Stimulated activated CD4-positive, alpha-beta T cell treated with anti-CD3 and anti-CD28 coated beads, Interleukin-12 subunit alpha, Interleukin-12 subunit beta, amount 100 ng/mL, for 48 hours (primary cell): ENCODE measurements at places on chromosomes 12 and 14.

GRCh38 chr12:102437511-102437910, 42.9 kb downstream of the IGF1 start:
- no peak for DNase-seq

DNA sequence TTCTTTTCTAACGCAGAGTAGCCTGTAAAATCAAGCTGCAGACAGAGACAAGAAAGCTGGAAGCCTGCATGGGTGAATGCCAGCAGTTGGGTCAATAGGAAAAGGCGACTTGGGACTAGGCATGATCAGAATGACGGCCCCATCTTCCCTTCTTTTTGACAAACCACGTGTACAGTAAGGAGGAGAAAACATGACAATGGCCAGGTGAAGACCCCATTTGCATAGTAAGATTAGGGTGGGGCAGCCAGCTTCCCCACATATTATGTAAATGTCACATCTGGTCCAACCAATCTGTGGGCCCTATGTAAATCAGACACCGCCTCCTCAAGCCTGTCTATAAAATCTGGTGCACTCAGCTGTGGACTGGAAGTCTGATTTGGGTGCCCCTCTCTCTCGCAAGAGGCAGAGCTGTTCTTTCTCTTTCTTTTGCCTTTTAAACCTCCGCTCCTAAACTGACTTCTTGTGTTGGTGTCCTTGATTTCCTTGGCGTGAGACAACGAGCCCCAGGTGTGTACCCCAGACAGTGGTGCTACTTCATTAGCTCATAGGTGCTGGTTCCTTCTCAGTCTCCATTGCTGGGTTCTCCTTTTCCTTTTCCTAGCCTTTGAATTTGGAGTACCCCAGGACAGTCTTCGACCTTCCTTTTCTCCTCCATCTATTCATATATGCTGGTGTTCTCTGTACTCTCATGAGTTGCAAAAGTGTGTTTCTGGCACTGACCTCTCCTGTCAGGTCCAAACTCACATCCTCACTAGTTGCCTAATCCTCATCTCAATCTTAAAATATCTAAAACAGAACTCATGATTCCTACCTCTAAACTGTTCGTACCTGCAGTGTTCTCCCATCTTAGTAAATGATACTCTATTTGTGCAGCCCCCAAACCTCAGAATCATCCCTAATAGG, 9.4 kb upstream of the DHRS7 start:
- DNase-seq = no peak

GRCh38 chr12:93889516-93890212, 212.5 kb downstream of the CRADD start:
- no peak for DNase-seq

- DNase-seq = no peak
Observed at GRCh38 chr12:115443351-115443938, 759.5 kb upstream of the TBX3 start.

DNA sequence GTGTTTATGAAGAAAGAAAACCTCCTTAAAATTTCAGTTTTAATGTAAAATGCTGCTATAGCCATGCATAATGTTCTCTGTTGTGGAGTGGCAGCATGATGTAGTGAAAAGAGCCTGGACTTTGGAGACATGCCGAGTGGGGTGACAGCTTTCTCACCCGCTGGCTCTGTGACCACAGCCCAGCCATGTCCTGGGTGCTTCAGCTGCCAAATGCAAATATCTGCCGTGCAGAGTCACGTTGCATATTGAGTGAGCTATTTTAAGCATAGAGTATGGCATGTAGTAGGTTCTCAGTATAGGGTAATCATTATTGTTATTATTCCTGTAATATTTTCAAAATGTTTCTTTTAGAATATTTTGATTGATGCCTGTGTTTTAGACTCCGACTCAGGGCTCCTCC, 15.5 kb upstream of the TCTN2 start:
- no peak for DNase-seq

DNA sequence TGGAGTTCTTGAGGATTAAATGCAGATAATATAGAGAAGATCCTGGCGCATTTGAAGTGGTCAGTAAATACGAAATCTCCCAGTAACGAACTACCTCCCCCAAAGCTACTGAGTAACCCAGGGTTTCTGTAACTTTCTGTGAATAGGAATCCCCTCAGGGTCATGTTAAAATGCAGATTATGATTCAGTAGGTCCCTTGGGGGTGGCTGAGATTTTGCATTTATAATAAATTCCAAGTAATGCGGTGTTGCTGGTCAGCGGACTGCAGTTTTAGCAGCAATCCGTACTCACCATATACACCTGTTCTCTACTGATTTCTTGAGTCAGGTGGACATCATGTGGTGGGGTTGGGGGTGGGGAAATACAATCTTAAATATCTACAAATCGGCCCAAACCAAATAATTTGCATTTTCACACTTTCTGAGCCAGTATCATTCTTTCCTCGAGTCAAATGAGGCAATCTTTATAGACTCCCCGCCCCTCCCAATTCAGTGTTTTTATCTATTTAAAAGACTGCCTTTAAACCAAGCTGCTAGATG, 868 bp downstream of the SPATA7 start:
- DNase-seq = no peak

- no peak for DNase-seq
Observed at GRCh38 chr14:100522616-100523099, 64.6 kb downstream of the BEGAIN start.

- DNase-seq = no peak
Observed at GRCh38 chr14:33774723-33775470, 176.0 kb downstream of the EGLN3 start.

DNA sequence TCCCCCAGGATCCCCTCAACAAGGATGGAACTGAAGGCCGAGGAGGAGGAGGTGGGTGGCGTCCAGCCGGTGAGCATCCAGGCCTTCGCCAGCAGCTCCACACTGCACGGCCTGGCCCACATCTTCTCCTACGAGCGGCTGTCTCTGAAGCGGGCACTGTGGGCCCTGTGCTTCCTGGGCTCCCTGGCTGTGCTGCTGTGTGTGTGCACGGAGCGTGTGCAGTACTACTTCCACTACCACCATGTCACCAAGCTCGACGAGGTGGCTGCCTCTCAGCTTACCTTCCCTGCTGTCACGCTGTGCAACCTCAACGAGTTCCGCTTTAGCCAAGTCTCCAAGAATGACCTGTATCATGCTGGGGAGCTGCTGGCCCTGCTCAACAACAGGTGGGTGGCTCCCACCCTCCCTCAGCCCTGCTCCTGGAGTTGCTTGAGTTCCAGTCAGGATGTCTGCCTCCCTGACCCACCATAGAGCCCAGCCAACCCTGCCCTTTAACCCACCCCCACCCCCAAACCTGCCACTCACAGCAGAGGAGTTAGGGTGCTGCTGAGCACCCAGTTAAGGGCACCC, 1.4 kb downstream of the ASIC1 start:
- DNase-seq = no peak

DNA sequence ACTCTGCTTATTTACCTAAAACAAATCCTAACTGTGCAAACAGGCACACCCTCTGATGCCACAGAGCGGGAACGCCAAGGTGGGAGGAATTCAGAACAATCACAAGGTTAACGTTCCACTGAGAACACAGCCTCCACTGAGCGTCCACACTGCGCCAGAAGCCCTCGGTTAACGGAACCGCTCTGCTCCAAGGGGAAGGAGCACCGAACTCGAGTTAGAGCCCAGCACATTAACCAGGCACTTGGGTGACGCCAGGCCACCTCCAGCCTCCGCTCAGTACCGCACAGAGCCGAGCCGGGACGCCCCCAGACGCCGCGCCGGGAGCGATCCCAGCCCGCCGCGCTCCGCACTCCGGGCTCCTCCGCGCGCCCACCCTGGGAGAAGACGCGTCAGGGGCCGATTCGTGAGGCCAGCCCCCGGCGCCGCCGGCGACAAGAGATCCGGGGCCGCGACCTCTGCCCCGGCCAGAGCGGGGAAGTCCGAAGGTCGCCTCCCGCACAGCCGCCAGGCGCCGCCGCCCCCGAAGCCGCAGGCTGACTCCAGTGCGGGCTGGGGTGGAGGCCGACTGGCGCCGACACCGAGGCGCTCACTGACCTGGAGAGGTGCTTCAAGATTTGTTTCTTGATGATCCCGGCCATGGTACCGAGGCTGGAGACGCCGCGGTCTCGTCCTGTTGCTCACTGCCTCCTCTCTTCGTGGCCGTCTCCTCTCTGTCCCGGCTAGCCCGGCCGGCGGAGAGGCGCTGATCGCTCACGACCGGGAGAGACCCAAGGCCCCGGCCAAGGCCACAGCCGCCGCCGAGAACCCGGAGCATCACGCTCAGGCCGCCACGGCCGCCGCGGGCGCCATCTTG, 450 bp downstream of the BLTP3B start:
- peak; percentile 28 for DNase-seq

DNA sequence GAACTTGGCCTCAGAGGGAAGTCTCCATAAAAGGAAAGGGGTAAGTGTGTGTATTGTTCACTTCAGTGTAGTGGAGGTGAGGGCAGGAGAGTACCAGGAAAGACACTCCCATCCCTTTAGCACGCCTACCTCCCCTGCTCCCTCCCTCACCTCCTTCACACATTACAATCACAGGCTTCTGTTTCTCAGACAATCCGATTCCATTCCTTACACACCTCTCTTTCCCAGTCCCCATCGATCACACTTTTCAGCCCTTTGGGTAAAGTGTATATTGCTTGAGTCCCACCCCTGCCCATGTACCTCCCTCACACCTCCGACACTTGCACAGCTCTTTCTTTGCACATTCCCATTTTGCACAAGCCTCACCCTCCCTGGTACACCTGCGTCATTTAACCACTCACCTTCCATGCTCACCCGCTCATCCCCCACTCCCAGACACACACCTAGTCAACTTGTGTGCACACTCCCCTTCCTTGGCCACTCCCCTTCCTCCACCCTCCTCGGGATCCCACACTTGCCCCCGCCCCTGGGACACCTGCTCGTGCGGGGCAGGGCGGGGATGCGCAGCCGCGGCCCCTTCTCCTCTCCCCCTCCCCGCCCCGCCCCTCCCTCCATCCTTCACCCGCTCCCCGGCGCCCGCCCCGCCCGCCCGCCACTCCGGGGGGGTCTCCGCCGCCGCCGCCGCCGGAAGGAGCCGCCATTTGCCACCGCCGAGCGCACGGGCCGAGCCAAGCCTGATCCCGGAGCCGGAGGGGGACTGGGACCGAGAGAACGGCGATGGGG, at the start of gene MARCHF9:
MARCHF9 (plus strand) TSS at position 693 of the 783 bp plus-strand sequence. CDS start 426 bp downstream, outside the sequence.
- peak; percentile 81 for DNase-seq

DNA sequence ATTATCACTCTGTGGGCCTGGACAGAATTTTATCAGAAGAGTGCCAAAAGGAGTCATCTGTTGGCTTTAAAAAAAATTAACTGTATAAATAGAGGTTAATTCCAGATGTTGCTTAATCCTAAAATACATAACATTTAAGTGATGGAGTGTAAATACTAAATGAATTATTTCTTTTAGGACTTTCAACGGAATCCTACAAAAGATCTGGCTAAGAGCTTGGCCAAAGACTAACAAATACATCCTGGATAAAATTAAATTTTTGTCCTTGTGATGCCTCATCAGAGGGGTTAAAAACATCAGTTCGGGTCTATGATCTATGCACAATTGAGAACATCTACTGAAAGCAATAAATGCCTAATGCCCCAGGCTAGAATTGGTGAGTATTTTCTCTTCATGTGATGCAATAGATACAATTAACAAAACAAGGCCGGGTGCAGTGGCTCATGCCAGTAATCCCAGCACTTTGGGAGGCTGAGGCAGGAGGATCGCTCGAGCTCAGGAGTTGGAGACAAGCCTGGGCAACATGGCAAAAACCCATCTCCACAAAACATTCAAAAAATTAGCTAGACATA, 49.8 kb upstream of the RAP1B start:
- DNase-seq = no peak

- DNase-seq = peak; percentile 12
Observed at GRCh38 chr14:92846162-92846897, 52.2 kb downstream of the GOLGA5 start.

- no peak for DNase-seq
Observed at GRCh38 chr12:58665375-58665774, 254.9 kb downstream of the LRIG3 start.

DNA sequence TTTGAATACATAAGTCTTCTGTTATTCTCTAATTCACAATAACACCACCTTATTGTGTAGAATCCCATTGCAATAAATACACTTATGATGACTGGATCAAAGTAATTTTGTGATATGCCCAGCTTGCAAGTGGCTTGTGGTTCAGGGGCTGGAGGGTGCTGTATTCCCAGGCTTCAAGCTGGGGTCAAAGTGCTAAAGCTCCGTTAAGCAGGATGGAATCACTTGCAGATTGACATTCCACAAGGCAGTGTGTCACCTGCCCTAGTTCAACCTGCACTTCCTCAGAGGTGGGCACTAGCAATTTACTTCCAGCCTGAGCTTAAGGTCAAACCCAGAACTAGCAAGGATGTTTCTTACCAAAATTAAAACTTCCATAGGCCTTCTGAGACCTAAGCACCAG, 166.6 kb downstream of the SSPN start:
- DNase-seq = no peak

DNA sequence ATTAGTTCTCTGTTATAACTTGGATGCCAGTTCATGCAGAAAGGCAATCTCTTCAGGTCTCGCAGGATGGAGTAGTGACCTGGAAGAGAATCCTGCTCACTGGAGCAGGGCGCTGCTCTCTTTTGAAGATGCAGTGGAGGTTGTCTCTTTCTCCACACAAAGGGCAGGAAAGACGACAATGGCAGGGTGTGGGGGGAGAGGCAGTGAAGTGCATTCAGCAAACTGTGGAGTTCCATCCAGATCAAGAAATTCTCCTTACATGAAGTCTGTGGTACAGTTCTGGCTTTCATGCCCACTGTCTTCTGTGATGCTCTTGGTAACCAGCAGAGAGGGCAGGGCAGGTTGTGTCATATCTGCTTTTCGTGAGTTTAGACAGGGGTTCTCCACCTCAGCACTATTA, 6.6 kb upstream of the PPP2R5C start:
- no peak for DNase-seq

DNA sequence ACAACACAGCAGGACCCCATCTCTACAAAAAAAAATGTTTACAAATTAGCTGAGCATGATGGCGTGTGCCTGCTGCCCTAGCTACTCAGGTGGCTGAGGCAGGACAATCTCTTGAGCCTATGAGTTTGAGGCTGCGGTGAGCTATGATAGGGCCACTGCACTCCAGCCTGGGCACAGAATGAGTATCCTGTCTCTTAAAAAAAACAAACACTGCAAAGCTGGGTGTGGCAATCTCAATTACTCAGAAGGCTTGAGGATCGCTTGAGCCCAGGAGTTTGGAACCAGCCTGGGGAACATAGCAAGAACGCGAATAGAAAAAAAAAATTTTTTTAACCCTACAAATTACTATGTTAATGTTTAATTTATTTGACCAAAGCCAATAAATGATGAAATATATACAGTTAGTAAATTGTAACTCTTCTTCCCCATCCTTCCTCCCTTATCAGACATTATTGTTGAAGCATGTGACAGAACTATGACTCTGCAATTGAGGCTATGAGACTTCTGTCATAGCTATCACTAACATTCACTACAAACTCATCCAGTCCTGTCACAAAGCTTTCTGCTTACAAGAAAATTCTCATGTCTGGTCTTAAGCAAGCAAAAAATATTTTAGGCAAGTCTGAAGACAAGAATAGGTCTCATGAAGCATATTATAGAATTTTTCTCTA, 9.8 kb downstream of the BTBD7 start:
- no peak for DNase-seq

- DNase-seq = no peak
Observed at GRCh38 chr12:100942984-100943749, 148.6 kb downstream of the ANO4 start.
